MCF 10A (cell line): ENCODE measurements at places on chromosomes 12 and 14. TPM values are rescaled to one million over a fixed set of nuclear protein-coding genes. Genes with fewer than 3 reads are reported as not detected.

DNA sequence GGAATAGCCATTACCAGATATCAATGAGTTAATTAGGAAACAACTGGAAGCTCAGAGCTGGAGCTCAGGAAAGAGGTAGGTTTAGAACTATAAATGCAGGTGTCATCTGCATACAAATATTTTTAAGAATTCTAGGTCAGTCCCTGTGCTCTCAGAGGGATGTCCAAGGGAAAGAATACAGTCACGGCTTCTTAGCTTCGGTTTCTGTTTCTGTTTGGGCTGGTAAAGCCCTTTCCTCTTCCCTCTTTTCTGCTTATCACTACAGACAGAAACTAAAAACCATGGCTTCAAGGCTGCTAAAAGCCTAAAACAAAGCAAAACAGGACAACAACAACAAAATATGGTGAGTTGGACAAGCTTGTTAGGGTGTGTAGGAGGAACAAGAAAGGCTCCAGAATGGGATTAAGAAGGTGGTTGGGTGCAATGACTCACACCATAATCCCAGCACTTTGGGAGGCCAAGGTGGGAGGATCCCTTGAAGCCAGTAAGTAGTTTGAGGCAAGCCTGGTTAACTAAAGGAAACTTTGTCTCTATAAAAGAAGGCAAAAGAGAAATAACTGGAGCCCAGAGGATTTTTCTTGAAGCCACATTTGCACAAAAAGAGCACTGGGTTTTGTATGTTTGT, 113.0 kb downstream of the SEC23A start:
- no peaks in the 10 kb centered on the region for H3K27me3 ChIP-seq
- H3K4me3 ChIP-seq: no peak overlapping the region
- no peak overlapping the region for H3K27ac ChIP-seq
- DNase-seq: peak; percentile 13

GRCh38 chr14:42535397-42535796, 928.7 kb downstream of the LRFN5 start:
- no peak overlapping the region for H3K27ac ChIP-seq
- no peak overlapping the region for H3K4me3 ChIP-seq
- DNase-seq: no peak
- no peaks in the 10 kb centered on the region for H3K27me3 ChIP-seq
- no peaks in the 10 kb centered on the region for H3K4me1 ChIP-seq

- H3K4me1 ChIP-seq: no peaks in the 10 kb centered on the region
- H3K4me3 ChIP-seq: no peak overlapping the region
- DNase-seq: no peak
- no peaks in the 10 kb centered on the region for H3K36me3 ChIP-seq
- H3K27ac ChIP-seq: no peak overlapping the region
These were observed 4.8 kb downstream of the GUCY2C start for GRCh38 chr12:14691560-14691959.

DNA sequence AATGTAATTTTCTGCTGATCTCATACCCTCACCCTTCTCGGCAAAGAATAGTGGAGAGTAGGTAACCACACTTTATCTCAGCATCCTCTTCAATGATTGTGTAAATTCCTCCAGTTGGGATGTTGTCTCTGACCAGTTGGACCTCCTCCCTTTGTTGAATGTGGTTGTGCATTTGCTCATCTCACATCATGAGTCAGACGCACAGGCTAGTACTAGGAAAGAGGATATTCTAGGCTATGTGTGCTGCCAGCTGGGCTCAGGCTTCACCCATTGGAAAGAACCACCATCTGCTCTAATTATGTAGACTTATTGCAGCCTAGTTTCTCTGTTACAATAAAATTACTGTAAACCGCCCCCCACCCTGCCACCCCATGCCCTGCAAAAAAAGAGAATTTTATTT, 90.3 kb downstream of the LMO3 start:
- peak; percentile 11 for DNase-seq
- no peak overlapping the region for H3K27ac ChIP-seq
- no peaks in the 10 kb centered on the region for H3K4me1 ChIP-seq
- no peaks in the 10 kb centered on the region for H3K27me3 ChIP-seq
- H3K36me3 ChIP-seq: no peaks in the 10 kb centered on the region

GRCh38 chr12:107570721-107571120, 114.9 kb upstream of the PWP1 start:
- H3K27ac ChIP-seq: no peak overlapping the region
- no peaks in the 10 kb centered on the region for H3K4me1 ChIP-seq
- no peaks in the 10 kb centered on the region for H3K27me3 ChIP-seq
- no peak overlapping the region for H3K4me3 ChIP-seq
- peak; percentile 48 for DNase-seq

DNA sequence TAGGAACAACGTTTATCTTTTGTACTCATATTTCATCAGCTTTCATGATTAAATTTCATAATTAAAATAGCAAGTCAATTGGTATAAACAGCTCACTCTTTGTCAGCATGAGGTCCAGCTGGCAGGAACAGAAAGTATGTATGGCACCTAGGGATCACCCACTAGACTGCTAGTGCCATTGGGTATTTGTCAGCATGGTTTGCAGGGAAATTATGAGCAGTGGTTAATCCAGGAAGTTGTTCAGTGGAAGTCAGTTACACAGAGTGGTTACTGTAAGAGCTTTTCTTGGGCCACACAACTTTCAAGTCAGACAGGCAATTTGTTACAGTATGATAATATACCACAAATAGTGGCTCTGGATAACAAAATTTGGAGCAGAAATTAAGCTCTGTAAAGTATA, 340.3 kb upstream of the RGS6 start:
- H3K4me3 ChIP-seq: no peak overlapping the region
- H3K4me1 ChIP-seq: peaks cover 8% of the 10 kb centered on the region
- peak; percentile 55 for DNase-seq
- no peaks in the 10 kb centered on the region for H3K27me3 ChIP-seq

DNA sequence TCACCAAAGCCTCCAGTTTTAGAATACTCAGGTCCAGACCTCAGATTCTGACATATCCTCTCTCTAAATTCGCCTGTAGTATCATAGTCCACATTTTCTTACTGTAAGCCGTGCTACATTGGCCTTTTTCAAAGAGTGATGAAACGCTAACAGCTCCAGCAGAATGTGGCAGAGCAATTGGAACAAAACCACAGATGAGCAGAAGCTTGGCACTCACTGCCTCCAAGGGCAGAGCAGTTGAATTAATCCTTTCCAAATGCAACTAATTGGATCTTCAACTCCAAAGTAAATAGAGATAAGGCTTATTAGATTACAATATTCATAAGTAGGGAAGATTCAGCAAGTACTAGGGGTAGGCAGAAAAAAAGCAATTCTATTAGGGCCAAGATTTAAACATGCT, 128.3 kb downstream of the SLC35F4 start:
- H3K4me1 ChIP-seq: peaks cover 4% of the 10 kb centered on the region
- no peaks in the 10 kb centered on the region for H3K36me3 ChIP-seq
- no peak overlapping the region for H3K27ac ChIP-seq
- H3K27me3 ChIP-seq: no peaks in the 10 kb centered on the region
- DNase-seq: no peak
- H3K4me3 ChIP-seq: no peak overlapping the region

DNA sequence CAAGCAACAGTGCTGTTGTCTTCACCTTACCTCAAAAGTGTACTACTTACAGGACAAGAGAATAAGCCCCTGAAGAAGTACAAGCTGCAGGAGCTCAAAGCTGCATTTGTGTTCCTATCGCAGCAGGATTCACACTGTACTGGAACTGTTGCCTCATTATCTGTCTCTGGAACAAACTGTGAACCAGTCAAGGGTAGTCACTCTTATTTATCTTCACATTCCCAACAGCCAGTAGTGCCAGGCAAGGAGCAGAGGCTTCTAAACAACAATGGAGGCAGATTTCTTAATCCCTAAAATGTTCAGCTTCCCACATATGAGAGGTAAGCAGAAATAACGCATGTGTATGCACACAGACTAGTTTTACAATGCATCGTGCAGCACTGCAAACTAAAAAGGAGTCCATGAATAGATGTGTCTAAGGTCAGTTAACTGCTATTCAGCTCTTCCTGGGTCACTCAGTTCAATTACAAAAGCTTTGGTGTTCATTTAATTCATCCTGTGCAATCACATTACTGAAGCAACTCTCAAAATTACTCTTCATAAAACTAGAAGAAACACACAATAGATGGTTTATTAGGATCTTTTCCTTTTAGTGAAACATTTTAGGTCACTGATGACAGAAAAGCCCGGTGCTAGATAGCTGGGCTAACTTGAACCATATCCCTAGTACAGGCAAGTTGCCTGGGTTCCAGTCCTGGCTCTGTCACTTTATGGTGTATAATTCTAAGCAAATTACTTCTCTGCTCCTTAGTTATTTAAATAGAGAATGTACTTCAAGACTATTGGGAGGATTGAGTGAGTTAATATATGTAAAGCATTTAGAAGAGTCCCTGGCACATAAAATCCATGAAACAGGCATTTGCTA, 2.7 kb downstream of the APPL2 start:
- no peak for DNase-seq
- no peak overlapping the region for H3K27ac ChIP-seq
- no peaks in the 10 kb centered on the region for H3K27me3 ChIP-seq

DNA sequence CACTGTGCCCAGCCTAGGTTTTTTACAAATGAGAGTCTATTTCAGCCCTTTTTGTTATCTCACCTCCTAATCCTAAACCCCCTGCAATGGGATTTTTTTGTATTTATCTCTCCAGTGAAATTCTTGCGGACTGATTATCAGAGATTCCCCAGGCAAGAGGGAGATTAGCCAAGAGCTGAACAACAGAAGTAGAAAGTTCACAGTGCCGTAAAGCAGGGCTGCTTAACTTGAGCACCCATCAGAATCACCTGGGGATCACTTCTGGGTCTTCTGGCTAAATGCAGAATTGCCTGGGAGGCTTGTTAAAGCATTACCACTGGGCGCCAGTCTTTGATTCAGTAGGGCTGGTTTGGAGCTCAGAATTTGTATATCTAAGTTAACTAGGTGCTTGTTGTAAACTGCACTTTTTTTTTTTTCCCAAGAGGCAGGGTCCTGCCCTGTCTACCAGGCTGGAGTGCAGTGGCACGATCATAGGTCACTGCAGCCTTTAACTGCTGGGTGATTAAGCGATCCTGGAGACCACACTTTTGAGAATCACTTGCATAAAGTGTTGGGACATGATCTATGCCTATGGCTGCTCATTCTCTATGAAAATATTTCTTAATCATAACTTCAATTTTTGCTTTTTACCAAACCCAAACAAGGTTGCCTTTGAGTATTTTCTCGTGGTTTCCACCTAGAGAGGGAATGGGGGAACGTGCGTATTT, 1.1 kb upstream of the DPPA3 start:
- no peaks in the 10 kb centered on the region for H3K4me1 ChIP-seq
- H3K36me3 ChIP-seq: peaks cover 6% of the 10 kb centered on the region
- H3K4me3 ChIP-seq: no peak overlapping the region
- no peak overlapping the region for H3K27ac ChIP-seq
- no peaks in the 10 kb centered on the region for H3K27me3 ChIP-seq

DNA sequence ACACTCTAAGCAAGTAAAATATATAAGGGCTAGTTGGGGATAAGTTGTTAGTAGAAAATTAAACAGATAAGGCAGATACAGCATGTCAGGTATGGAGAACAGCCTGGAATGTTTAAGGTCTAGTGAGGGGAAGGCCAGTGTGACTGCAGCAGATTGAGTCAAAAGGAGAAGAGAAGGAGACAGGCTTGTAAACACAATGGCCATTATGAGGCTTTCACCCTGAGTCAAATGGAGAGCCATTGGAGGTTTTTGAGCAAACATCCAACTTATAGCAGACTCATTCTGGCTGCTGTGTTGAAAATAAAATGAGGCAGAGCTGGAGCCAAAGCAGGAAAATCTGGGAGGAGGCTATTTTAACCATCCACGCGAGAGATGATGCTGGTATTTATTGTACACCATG, 142.0 kb downstream of the DUSP6 start:
- H3K27me3 ChIP-seq: no peaks in the 10 kb centered on the region
- H3K4me3 ChIP-seq: no peak overlapping the region
- peaks cover 42% of the 10 kb centered on the region for H3K4me1 ChIP-seq

GRCh38 chr14:24249230-24250021, 7.0 kb upstream of the TINF2 start:
- no peak overlapping the region for H3K27ac ChIP-seq
- H3K4me3 ChIP-seq: no peak overlapping the region
- no peaks in the 10 kb centered on the region for H3K27me3 ChIP-seq
- no peak for DNase-seq
- H3K36me3 ChIP-seq: peaks cover 18% of the 10 kb centered on the region

GRCh38 chr14:92680781-92681650, 67.4 kb downstream of the LGMN start:
- H3K36me3 ChIP-seq: peaks cover 8% of the 10 kb centered on the region
- no peak overlapping the region for H3K27ac ChIP-seq
- peaks cover 5% of the 10 kb centered on the region for H3K4me1 ChIP-seq
- DNase-seq: peak; percentile 77

DNA sequence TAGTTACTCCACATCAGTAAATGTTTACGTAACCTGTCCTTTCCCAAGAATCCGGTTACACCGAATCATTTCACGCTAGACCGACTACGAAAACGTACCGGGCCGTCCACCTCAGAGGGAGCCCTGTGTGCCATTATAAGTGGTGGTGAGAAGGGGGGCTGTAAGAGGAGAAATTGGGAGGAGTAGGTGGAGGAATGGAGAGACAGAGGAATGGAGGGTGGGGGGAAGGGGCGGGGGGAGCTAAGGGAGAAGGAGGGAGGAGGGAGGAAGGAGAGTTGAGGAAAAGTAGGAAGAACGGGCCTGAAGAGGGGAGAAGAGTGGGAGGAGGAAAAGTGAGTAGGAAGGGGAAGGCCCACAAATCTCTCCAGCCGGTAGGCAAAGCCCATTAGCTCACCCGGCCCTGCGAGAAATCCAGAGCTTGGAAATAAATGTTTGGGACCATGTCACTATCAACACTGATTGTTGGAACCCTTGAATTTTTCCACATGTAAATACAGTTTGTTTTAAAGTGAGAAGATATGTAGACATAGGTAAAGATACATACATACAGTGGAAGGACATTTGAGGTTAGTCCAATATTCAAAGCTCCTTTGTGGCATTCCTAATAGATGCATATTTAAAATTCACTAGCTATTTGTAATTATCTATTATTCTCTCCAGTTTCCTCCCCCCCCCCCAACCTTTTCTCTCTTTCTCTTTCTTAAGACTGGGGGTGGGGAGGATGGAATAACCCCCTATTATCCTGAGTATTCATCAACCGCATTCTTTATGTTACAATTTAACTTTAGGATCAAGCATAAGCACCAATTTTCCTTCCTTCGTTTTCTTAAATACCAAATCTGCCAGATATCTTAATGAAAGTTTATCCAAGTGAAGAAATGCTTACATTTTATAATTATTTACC, 2.1 kb upstream of the FOXG1 start:
- DNase-seq: no peak
- H3K27ac ChIP-seq: no peak overlapping the region
- no peaks in the 10 kb centered on the region for H3K4me1 ChIP-seq

Gene NGB
- not detected in 2 replicates for total RNA-seq

Gene FBLN5
- 4.3 and 14.8 TPM in 2 replicates for total RNA-seq

Gene SIRT4
- 0.61 TPM in 1 of 2 replicates, not detected in the other for total RNA-seq
